DND-41 (cell line): ENCODE measurements at places on chromosomes 16 and 17.

DNA sequence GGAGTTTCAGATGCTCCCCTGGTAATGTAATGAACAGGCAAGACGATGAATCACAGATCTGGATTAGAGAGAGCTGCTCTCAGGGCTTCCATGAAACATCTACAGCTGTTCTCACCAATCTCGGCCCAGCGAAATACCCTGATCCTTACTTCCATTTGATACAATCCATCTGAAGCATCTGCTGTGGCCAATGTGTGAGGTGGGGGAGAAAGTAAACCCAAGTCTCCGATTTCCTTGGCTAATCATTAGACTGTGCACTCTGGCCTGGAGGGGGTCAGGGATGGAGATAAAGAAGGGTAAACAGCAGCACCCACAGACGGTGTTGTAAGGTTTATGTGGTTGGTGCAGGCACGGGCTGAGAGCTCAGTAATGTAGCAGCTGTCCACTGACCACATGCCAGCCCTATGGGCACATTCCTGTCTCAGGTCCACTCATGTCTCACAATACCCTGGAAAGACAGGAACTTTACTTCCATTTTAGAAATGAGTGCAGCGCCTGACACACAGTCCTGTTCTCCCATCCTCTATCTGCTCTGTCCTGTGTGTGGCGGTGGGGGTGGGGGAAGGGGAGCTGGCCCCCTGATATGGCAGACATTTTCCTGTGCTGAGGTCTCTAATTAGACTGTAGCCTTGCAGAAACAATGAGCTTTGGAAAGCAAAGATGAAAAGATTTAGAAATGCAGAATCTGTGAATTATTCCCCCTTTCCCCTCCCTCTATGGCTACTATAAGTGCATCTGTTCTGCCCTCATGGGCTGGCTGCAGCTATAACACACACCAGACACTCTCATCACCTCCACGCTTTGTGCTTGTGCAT lies 48.3 kb upstream of the ERN1 start:
- no peak for DNase-seq

DNA sequence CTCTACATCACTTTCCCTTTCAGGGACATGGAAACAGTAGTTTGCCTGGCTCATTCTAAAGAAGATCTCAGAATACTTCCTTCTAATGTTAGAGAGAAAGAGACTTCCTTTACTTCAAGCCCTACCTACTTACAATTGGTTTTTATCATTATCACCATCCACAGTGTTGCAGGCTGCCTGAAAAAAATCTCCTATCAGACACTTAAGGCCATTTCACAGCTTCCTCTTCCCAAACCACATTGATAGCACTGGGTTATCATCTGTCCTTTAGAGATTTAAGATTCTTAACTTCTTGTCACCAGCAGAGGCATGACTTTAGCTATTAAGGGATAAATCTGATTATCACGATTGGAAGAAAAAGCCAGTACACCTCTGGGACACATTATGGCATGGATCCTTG lies 178.5 kb upstream of the TBX2 start:
- DNase-seq: no peak

DNA sequence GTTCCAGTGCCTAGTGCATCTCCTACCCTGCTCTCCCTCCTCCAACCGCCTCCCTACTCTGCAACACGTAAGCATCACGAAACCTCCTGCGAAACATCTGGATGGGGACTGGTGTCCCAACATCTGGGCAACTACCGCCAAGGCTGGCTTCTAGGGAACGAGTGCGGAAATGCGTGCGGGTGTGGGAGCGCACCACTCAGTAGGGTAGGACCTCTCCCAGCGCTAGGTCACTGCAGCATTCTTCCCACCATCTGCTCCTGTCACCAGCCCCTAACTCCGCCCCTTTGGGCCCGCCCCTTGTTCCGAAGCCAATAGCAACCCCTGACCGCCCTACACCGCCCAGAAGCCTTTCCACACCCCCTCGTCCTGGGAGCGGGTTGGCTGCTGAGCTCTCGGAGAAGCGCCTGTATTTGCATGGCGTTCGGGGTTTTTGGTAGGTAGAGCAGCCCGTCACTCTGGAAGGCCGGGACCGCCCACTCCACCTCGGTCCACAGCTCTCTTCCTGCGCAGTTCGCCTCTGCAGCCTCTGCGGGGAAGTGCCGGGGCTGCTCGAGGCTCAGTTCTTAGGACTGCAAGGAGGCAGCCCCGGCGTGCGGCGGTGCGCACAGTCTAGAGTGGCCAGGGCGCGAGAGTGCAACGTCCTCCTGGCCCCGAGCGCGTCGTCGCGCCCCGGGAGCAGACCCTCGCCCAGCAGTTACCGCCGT lies at the start of gene HS3ST3B1:
HS3ST3B1 (plus strand) TSS at position 507 of the 704 bp plus-strand sequence. CDS start 438 bp downstream, outside the sequence.
- DNase-seq: peak; percentile 99

DNA sequence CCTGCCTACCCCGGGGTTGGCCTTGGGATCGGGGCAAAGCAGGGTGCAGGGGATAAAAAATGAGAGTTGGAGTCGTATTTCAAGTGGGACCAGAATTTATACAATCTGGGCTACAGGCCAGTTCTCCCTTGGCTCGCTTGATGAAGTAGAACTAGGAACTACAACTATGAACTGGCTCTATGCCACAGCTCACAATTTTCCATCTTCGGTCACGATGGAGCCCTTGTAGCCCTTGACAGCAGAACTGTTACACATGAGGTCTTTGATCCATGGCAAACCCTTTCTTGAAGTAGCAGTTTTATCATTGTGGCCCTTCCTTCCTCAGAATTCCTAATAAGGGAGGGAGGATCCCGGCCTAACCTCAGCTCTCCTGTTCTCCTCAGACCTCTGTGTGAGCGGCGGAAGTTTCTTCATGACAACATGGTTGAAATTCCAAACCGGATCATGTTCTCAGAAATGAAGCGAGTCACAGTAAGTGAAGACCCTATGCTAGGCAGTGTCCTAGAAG lies 17.1 kb downstream of the LIG3 start:
- no peak for DNase-seq

DNA sequence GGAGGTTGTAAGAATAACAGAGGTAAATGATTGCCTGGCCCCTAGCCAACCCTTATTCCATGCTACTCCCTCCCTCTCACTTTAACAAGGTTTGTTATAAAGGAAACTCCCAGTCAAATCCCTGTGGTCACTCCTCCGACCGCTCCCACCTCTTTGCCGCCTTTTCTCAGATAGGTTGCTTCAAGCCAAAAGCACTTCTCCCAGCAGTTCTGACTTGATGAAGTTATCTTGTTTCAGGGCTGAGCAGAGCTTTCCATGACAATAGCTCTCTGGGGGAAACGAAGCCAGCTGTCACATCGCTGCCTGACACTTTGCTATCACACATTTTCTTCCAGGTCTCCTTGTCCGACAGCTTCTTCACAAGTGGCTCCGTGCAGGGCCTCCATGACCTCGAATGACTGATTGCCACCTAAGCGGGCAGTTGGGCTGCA lies 278.6 kb downstream of the HAPSTR1 start:
- no peak for DNase-seq

DNA sequence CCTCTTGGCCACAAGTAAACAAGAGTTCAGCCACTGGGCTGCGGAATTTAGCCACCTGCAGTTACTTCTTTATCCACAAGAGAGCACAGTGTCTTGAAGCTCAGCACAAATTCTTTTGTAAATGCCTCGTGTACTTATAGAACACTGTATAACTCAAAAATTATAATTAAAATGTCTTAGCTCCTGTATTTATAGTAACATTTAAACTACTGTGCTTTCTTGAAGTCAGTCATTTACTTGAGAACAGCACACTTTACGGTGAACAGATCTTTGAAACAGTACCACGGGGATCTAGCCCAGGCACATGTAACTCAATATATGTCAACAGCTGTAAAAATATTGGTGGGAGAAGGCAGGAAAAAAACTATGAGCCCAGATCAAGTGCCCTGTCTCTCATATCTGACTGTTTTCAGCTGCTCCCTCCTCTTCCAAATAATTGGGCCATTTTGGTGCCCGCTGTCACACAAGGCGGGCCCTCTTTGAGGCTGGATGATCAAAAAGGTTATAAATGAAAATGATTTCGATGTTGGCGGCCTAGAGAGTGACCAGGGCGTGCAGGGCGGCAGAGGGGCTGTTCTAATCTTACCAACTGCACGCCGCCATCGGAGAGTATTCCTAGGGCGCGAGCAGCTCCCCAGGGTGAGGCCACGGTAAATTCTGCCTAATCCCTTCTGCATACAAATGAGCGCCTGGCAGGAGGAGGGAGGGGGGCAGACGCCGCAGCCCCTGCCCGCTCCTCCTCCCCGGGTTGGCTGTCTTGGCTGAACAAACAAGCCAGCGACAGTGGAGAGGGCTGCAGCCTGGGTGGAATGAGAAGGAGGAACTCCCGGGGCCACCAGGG lies 183.2 kb downstream of the C16orf78 start:
- DNase-seq: no peak

- DNase-seq: no peak
Measured at GRCh38 chr17:68378268-68379176, 78.8 kb downstream of the WIPI1 start.
